Jurkat, Clone E6-1 (cell line): ENCODE measurements at places on chromosomes 4 and X.

DNA sequence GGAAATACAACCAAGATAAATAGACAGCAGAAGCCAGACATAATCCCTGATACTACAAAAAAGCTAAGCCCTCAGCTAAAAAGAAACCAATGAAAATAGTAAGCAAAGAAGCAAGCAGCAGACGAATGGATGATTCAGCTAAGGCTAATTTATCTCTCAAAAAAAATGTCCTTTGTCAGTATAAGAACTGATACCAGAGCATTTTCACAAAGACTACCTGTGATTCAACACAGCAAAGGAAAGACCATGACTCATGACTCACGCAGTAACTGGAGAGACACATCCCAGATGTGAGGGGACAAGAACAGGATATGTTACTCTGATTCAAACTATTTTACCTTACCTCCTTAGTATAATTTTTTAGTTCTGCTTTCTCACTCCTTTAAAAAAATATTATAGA, 22.7 kb upstream of the TMPRSS11F start:
- no peak for DNase-seq

DNA sequence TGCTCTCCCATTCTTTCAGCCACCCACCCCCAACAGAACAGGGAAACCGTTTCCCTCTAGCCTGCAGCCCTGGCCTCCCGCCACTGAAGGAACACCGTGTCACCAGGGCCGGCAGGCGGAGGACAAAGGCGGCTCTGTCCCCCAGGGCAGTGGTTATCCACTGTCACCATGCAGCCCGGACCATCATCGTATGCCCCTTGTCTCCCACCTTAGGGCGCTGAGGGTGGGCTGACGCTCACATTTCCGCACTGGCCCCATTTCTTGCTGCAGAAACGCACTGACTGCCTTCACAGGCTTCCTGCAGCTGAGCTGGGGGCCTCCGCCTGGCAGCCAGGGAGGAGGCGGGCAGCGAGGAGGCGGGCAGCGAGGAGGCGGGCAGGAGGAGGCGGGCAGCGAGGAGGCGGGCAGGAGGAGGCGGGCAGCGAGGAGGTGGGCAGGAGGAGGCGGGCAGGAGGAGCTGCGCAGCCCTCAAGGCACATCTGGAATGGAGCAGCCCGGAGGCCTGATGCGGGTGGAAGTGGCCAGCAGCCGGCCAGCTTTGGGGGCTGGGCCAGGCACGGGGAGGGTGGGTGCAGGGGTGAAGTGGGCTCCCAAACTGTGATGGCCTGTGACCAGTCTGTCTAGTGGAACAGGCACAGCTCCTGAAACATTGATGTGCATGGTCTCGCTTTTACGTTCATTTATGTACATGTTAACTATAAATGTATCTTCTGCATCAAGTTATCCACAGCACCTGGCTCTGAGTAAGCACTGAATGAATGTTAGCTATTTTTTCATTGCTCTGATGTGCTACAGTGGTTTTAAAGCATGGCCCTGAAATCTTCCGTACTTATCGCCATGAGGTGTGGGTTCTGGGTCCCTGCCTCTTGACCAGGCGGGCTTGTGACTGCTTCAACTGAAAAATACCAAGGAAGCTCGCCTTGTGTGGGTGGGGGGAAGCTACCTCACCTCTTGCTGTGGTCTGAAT, 20.6 kb upstream of the KIAA0232 start:
- no peak for DNase-seq

- DNase-seq = no peak
These were observed 334.5 kb upstream of the IGFBP7 start for GRCh38 chr4:57444671-57445070.

GRCh38 chr4:23068287-23068686, 375.6 kb downstream of the GBA3 start:
- no peak for DNase-seq

GRCh38 chr4:5361968-5362367, 310.7 kb downstream of the STK32B start:
- peak; percentile 32 for DNase-seq

GRCh38 chrX:53319614-53320542, 38.5 kb upstream of the IQSEC2 start:
- DNase-seq = no peak

- peak; percentile 39 for DNase-seq
These were observed 58.5 kb downstream of the ASMT start for GRCh38 chrX:1673337-1673736.

DNA sequence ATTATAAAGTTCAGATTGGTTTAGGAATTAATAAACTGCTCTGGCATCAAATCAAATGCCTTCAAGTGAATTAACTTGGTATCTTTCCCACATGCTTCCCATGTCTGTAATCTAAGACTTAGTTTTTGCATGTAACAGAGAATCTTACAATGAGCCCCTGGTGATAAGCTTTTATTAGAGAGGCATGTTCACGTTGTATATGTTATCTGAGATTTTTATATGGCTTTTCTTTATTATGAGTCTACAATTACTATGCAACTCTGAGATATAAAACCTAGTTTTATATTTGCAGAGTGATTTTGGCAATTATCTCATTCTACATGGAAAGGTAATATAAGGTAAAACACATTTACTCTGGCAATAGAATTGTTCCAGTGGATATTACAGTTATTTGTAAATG, 1578.4 kb upstream of the IGFBP7 start:
- DNase-seq = no peak

- no peak for DNase-seq
These were observed 91.6 kb downstream of the AREG start for GRCh38 chr4:74536557-74536956.

DNA sequence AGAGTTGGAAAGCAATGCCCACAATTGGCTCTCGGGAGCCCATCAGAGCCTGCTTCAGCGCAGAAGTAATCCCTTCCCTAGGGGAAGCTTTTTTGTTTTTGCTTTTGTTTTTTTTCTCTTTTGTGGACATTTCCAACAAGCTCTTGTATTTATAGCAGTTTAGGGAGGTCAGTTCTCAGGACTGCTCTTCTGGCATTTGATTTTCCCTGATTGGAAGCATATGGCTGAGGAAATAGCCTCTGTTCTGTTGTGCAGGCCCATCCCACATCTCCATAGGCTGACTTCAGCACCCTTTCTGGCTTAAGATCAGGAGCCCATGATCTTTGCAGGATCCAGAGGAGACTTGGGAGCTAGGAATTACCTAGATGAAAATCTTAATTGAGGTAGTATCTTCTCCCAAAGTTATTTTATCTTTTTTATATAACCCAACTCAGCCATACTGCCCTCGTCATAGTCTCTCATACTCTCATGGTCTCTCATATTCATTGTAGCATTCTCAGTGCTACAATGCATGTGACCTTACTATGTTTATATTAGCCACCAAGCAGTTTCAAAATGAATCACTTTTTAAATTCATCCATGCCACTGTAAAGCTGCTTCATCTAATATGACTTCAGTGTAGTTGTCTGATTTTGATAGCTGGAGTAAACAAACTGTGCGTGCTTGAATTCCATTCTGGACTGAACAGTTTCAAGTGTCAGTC, 16.7 kb downstream of the PAGE4 start:
- no peak for DNase-seq

- no peak for DNase-seq
These were observed 4.6 kb upstream of the KANTR start for GRCh38 chrX:53089224-53089842.

GRCh38 chr4:88964450-88964849, 92.5 kb downstream of the FAM13A start:
- no peak for DNase-seq

DNA sequence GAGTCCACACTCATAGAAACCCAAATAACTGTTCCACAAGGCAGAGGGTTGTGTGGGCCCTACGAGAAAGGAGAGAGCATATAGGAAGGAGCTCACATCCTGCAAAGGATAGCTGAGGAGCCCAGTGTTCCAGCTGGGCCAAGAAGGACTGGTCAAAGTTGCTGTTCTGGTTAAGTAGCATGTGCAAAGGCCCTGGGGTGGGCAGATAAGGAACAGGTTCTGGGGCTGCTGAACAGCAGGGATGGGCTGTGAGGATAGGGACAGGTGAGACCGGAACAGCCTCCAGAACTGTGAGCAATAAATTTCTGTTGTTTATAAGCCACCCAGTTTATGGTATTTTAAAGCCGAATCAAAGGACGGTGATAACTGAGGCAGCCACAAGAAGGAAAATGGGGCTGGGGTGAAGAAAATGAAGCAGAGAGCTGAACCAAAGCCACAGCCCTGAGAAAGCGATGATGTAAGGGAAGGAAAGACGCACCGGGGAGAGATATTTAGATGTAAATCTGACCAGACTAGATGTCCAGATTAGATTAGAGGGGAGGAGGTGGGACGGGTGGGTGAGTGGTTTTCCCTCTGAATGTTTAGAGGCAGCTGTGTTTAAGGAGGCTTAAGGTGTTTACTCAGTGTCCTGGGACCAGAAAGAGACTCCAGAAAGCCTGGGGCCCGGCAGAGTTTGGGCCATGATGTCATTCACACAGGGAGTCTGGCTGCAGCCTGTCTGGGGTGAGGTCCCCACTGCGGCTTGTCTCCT, 180.8 kb upstream of the BCOR start:
- DNase-seq = peak; percentile 41

GRCh38 chr4:61199873-61200186, 296 bp upstream of the ADGRL3 start:
- DNase-seq = no peak

- no peak for DNase-seq
These were observed 17.6 kb downstream of the LNX1 start for GRCh38 chr4:53573696-53574095.

DNA sequence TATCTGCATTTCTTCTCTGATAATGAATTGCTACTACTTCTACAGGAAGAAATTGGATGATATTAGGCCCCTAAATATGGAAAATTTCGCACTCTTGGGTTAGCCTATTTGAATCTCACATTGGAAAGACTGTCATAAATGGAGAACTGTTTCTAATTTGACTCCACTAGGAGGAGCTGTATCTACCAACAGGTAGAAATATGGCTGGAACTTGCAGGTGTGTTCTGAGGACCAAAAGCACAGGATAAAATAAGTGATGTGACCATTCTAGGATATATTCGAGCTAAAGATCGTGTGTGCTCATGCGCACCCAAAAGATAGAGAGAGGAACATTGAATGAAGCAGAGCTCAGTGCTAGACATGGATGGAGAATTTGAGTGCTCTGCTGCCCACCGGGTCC, 4.8 kb upstream of the NKAP start:
- DNase-seq = no peak

DNA sequence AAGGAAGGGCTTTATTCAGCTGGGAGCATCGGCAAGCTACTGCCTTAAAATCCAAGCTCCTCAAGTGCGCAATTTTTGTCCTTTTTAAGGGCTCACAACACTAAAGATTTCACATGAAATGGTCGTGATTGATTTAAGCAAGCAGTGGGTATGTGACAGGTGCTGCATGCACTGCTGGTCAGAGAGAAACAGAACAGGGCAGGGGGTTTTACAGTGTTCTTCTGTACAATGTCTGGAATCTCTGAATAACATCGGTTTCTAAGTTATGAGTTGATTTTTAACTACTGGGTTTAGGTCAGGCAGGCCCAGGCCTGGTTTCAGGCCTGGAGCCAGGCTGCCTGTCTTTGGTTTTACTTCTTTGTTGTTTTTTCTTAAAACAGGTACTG, 6.0 kb downstream of the UGT2B17 start:
- DNase-seq = no peak

DNA sequence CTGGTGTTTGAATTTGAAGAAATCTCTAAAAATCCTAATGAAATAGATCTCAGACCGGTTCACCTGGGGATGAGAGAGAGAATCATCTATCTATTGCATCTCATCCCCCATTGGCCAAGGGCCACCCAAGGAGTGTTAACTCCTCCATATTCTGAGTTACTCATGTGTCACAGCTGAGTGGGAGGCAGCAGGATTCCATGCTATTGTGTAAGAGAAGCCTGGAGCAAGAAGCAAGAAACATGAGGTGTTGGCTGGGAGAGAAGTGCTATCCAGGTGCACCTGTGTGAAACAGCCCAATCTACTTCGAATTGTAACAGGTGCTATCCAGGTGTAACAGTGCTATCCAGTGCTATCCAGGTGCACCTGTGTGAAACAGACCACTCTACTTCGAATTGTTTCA, 150.3 kb upstream of the MAOA start:
- no peak for DNase-seq

DNA sequence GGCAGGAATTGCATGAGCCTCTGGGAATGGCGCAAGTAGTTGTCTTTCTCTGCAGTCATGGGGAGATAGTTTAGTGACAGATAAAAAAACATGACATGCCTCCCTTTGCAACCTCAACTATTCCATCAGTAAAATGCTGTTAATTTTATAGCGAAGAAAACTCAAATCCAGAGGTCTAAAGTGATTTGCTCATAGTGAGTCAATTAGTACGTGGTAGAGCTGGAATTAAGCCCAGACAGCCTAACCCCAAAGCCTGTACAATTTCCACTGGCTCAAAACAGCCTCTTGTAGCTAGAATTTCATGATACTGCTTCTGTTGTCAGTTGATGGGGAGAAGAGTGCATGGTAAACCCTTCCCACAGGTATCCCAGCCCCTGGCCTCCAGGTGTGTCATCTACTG, 81.3 kb upstream of the TRPC5 start:
- DNase-seq = no peak

- DNase-seq = no peak
These were observed 12.4 kb upstream of the CYBB start for GRCh38 chrX:37767430-37767829.

DNA sequence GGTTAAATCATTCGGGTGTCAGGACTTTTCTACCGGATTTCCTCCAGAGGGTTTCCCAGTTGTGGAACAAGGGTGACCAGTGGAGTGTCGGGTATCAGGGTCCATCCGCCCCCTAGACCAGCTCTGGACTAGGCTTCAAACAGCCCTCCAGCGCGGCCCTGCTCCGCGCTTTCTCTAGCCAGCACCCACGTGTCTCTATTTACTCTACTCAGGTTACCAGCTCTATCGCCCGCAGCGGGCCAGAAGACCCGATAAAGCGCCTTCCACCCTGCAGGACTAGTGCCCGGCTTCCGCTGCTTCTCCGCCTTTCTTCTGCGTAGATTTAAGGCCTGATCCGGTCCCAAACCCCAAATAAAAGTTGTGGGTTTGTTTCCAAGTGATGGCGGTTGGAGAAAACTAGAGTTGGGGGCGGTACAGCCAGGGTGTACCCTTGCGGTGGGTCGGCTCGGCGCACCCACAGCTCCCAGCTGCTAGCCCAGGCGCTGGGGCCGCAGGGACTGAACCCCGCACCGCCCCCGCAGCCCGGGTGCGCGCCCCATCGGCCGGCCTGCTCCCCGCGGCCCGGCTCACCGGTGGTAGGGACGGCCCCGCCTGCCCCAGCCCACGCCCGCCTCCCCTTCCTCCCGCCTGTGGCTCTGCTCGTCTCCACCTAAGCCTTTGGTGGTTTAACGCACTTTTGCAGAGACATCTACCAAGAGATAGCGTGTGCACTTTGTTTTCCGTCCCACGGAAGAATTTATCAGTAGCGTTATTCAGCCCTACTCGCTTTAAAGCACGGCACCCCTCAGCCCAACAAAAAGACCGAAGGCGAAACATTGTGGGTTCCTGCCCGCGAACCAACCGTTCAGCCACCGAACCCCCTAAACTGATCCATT, 2.1 kb downstream of the LEF1 start:
- DNase-seq = peak; percentile 76

DNA sequence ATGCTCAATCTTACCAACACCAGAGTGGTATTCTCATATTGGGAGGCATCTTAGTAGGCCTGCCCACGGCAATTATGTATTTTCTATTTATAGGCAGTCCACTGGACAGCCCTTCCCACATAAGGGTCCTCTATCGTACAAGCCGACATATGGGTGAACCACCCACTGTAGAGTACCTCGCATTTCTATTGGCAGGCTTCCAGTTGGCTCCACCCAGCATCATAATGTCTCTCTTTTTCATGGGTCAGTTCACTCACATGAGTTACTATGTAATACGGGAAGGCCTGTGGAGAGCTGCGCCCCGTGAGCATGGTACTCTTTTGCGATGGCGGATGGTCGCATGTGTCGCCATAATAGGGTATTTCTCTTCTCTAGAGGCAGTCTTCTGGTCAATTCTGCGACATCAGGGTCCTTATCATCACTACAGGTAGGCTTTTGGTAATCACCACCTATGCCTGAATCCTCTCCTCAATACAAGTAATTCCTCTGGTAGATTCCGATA, 29.4 kb upstream of the FOXR2 start:
- DNase-seq = no peak
